ENCODE measurements at places on chromosomes 12 and 14.

GRCh38 chr12:39853003-39853402, 233.4 kb upstream of the ABCD2 start:
- no peak for DNase-seq

DNA sequence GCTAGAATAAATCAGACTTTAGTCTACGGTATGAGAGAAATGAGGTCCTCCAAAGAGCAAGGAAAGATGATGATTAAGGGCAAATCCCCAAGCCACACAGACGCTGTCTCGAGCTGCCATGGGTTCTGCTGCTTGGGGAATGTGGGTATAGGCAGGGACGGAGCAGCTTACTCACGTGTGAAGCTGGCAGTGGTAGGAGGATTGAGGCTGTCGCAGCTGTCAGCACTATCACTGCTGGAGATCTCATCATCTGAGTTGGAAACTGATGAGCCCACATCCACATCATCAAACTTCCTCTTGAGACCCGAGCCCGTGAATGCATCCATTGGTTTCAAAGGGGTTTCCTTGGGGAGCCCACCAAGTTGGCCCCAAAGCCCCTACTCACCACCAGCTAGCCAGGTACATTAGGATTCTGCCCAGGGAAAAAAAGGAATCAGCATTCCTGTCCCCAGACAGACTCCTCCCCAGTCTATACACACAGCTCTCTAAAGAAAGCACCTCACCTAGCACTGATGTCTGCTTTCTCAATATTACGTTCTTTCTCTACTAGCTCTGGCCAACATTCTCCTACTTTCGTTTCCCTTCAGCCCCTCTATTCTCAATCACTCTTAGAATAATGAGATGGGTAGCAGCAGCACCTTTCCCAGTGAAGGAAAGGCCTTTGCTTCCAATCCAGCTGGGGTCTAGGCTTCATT, 7.0 kb downstream of the CSRNP2 start:
- no peak for DNase-seq

GRCh38 chr12:41356181-41356580, 168.1 kb downstream of the PDZRN4 start:
- DNase-seq, result no peak

DNA sequence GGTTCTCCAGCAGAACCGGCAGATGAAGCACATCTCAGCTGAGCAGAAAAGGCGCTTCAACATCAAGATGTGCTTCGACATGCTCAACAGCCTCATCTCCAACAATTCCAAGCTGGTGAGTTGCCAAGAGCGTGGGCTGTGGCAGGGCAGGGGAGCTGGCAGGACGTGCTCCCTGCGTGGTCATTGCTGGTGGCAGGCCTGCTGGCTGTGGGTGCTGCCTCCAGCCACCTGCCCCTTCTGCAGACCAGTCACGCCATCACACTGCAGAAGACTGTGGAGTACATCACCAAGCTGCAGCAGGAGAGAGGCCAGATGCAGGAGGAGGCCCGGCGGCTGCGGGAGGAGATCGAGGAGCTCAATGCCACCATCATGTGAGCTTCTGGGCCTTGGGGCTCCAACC, 35.8 kb downstream of the IL31 start:
- DNase-seq, result no peak

GRCh38 chr12:6941782-6942181, 1.8 kb upstream of the RNU7-1 start:
- DNase-seq, result no peak

DNA sequence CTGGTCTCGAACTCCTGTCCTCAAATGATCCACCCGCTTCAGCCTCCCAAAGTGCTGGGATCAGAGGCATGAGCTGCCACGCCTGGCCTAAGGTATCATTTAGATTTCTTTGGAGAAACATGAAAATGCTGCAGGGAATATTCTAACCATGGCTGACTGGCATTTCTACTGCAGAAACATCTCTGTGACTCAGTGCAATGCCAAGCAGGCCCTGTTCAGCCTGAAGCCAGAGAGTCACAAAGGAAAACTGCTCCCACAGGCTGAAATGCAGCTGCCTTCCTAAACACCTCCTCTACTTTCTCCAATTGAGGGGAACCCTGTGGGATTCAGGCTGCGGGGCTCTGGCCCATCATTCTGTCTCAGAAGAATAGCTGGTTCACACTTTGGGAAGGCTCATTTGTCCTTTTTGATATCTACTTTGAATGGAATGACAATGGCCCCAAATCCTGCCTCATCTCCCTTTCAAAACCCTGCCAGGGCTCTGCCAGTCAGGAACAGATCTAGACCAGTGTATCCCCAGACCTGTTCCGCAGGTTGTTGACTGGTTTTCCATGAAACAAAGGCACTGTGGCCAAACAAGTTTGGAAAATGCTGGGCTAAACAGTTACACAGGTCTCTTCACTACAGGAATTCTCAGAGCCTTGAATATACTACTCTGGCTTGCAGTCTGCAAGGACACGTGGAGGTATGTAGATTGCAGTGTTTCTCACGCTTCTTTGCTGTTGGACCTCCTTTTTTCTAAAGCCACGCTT, 7.8 kb downstream of the C12orf43 start:
- no peak for DNase-seq

DNA sequence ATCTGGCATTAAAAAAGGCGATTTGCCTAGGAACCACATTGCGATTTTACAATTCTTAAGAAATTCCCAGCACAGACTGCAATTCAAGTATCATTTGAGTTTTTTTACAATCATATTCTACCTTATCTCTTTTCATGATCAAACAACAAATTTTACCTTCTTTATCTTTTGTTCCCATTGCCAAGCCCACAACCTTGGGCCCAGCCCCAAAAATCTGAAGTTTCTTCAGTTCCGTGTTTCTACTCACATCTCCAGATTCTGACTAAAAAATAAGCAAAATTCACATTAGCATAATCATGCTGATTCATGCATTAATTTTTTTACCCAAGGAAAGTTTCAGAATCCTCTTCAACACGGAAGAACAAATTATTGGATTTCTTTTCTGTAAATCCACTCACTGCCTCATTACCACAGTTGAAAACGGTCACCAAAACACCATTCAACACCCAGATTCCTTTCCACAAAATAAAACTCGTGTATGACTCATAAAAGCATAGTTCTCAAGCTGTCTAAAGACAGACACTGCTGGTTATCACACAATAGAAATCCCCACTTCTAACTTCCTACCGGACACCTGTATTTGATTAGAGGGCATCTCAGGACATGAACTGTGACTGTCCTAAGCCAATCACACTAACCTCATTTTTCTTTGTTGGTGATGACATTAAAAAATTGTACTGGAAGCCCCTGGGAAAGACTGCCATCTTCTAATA, 32.7 kb downstream of the KDM5A start:
- no peak for DNase-seq
